ENCODE measurements at places on chromosomes 2 and 18. TPM values are rescaled to one million over a fixed set of nuclear protein-coding genes. Genes with fewer than 3 reads are reported as not detected.

DNA sequence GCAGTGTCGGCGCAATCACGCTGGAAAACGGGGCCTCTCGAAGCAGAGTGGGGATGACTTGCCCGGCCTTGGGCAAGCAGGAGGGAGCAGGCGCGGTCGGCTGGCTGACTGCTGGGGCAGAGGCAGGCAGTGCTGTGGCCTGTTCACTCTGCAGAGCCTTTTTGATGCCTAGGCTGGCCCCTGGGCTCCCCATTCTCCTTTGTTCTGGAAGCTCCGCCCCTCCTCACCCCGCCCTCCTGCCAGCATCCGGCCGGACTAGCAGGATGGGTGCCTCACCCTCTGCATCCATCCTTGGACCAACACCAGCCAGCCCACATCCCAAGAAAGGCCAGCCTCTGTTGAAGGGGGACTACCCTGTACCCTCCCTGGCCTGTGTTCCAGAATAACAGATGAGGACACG lies at the start of gene ASPRV1:
Gene ASPRV1, minus strand, starts transcription at position 136 of the 400 bp plus-strand sequence. CDS start 195 bp downstream, outside the sequence.
- no peaks in the 10 kb centered on the region for H3K36me3 ChIP-seq
- DNase-seq, result no peak
- H3K27me3 ChIP-seq, result no peaks in the 10 kb centered on the region
- no peak within 1 kb of the TSS for H3K4me3 ChIP-seq

DNA sequence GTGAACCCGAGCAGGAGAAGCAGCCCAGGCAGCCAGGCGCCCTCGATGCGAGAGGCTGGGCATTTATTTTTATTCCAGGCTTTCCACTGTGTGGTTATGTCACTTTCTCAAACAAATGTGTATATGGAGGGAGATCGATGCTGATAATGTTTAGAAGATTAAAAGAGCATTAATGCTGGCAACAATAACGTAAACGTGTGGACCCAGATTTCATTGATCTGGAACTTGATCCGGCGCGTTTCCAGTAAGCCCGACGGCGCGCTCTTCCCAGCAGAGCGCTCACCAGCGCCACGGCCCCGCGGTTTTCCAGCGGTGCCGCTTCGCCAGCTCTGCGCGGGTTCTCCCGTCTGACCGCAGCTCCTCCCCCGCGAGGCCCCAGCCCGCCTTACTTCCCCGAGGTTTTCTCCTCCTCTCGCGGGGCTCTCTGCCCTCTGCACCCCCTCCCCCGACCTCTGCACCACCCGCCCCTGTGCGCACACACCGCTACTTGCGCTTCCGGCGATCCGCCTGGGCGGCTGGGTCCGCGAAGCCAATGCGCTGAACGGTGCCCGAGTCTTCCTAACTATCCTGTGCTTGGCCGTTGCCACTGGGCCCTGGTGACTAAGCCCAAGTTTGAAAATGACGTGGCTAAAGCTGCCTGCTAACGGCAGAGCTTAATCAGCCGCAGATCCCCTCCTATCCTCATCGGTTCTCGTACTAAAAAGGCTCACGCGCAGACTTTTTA lies 6.1 kb downstream of the ONECUT2 start:
- H3K27me3 ChIP-seq, result no peaks in the 10 kb centered on the region
- H3K4me3 ChIP-seq, result no peak overlapping the region
- no peak overlapping the region for H3K27ac ChIP-seq
- H3K4me1 ChIP-seq, result peaks cover 75% of the 10 kb centered on the region
- H3K36me3 ChIP-seq, result no peaks in the 10 kb centered on the region
- no peak for DNase-seq

Gene PLGLB1
- total RNA-seq, result 3.4 TPM

Gene RPE
- 22.1 TPM for total RNA-seq

Gene SLC16A14
- total RNA-seq, result 0.78 TPM

Gene GAD1
- not detected for total RNA-seq
